ENCODE measurements at places on chromosomes 3 and 15.

GRCh38 chr15:38559131-38559530 lies 5.5 kb downstream of the RASGRP1 start:
- no peak for DNase-seq

GRCh38 chr3:111856501-111856900 lies 2.6 kb upstream of the PHLDB2 start:
- DNase-seq, result no peak

- peak; percentile 87 for DNase-seq
These were observed 554 bp upstream of the GSK3B start for GRCh38 chr3:120094776-120095225.

DNA sequence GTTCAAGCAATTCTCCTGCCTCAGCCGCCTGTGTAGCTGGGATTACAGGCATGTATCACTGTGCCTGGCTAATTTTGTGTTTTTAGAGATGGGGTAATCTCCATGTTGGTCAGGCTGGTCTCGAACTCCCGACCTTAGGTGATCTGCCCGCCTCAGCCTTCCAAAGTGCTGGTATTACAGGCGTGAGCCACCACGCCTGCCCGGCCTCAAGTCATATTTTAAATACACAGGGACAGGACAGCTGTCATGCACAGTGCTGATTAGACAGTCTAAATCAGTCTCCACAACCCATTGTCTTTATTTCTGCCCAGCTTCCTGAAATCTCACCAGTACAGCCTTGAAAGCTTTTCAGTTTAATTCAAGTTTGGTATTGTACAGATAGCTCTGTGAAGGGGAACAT lies 587.4 kb downstream of the FOXP1 start:
- DNase-seq, result no peak

- DNase-seq, result no peak
These were observed 89.5 kb upstream of the ZBED2 start for GRCh38 chr3:111684640-111685039.

GRCh38 chr3:143608966-143609365 lies 239.3 kb downstream of the SLC9A9 start:
- DNase-seq, result no peak

DNA sequence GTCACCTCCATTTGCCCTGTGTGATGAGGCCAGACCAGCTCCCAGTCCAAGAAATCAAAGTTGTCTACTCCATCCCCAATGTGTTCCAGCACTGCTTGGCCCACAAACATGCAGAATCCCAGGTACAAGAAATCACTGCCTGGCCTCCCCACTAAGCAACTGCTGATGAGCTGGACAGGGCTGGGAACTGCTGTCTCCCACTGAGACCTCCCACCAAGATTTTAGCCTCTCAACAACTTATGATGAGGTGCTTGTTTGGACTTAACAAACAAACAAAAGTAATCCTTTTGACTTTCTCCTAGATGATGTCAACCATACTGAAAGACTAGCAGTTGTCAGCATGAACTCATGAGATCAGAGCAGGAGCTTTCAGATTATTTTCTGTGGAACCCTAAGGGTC lies 260.1 kb upstream of the UBE2E2 start:
- DNase-seq, result no peak

DNA sequence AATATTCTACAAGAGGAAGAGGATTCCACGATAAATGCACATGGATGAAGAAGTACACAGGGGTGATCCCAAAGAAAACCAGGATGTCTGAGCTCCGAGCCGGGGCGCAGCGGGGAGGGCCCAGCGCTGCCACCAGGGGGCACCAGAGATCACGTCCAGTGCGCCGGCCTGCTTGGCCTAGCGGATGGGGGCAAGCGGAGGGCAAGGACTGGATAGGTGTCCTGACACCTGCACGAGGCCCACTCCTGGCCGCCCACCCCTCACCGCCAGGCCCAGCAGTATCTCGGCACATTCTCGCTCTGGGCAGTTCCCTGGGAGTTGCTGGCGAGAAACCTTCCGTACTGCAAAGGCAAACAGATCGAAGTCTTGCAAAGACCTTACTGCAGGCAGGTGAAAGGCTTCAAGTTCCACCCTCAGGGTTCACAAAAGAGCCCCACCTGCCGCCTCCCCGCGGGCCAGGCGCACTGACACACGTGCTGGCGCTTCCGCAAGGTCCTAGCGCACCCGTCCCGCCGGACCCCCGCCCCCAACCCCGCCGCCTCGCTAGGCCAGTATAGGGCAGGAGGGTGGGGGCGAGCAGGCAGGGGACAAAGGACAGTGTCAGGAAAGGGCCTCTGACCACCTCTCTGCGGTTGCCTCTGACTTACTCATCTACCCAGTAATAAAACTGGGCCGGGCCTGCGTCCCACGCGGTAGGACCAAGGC lies 3.3 kb downstream of the ANKRD63 start:
- peak; percentile 76 for DNase-seq

DNA sequence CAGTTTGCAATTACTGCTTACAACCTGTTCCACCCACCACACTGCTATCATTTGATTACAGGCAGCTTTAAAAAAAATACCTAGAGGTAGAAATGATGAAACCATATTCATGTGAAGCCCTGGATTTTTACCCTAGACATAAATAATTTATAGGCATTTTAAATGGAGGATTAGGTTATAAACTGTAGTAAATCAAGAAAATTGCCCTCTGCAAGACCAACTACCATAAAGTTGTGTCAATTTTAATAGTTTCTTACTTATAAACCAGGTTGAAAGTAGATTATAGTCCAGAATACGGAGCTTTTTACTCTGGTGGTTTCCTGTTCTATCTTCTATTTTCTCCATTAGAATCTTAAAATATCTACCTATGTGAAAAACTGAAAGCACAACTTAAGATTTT lies 13.9 kb downstream of the TNIK start:
- DNase-seq, result no peak

DNA sequence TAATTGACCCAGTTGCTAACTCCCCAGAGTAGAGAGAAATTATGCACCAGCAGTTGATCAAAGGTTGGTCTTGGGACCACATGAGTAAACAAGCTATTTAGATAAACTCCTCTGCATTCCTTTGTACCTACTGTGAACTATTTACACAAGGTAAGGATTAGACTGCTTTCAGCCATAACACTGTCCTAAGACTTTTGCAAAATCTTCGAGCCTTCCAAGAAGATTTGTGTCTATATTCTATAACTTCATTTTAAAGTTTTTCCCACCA lies 108.5 kb upstream of the UNC13C start:
- DNase-seq, result no peak

- DNase-seq, result no peak
These were observed 1020.2 kb downstream of the SQOR start for GRCh38 chr15:46654993-46655392.

- DNase-seq, result no peak
These were observed 69.3 kb downstream of the PIK3R4 start for GRCh38 chr3:130677343-130677742.

GRCh38 chr15:48267766-48268165 lies 61.7 kb downstream of the SLC12A1 start:
- no peak for DNase-seq

- no peak for DNase-seq
These were observed 235.7 kb downstream of the THRB start for GRCh38 chr3:24258727-24259600.

DNA sequence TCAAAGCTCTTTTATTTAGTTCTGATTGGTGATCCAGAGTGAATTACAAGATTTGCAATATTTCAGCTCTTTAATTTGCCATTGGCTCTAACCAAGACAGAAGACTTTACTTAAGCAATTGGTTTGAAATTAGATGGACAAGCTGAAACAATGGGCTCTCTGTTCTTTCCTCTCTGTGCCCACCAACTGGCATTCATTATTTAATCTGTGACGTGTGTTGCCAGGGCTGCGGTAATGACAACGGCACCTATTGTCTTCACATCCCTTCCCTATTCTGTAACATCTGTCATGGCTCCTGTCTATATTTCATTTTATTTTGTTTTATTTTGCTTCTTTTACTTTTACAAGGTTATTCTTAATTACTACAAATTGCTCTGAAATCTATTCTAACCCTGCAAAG lies 33.9 kb downstream of the PLD1 start:
- no peak for DNase-seq
